ENCODE measurements at places on chromosomes 2 and 18.

DNA sequence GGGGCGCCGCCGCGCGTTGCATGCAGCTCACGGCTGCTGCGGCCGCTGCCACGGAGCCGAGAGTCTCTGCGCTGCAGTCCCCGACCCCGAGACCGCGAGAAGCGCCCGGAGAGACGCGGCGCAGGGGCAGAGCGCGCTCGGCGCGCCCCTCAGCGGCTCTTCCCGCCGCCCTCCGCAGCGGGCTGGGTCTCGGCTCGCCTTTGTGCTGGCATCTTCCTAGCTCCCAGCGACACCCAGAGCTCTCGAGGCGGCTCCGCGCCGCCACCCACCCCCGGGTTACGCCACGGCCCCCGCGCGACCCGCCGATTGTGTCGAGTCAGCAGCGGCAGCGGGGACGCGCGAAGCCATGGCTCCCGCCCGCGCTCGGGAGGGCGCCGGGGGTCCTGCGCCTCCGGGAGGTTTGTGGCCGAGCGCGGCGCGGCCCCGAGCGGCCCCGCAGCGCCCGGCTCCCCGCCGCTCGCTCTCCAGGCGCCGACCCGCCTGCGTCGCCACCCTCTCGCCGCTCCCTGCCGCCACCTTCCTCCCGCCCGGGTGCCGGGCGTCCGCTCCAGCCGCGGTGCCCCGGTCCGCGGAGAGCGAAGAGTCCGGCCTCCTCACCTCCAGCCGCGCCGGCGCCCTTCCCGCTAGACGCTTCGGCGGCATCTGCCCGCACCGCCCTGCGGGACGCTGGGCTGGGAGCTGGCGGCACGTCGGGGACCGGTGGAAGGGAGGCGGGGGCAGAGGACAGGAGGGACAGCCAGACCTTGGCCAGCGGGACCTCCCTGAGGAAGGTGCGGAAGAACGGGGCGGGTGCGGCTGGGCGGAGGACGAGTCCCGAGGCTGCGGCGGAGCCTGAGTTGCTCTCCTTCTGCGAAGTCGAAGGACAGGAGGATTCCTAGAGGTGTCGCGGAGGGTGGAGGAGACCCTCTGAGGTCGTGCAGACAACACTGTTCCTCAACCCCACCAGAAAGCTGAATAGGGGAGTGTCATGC, 46.3 kb upstream of the CCDC150 start:
- no peak for DNase-seq

DNA sequence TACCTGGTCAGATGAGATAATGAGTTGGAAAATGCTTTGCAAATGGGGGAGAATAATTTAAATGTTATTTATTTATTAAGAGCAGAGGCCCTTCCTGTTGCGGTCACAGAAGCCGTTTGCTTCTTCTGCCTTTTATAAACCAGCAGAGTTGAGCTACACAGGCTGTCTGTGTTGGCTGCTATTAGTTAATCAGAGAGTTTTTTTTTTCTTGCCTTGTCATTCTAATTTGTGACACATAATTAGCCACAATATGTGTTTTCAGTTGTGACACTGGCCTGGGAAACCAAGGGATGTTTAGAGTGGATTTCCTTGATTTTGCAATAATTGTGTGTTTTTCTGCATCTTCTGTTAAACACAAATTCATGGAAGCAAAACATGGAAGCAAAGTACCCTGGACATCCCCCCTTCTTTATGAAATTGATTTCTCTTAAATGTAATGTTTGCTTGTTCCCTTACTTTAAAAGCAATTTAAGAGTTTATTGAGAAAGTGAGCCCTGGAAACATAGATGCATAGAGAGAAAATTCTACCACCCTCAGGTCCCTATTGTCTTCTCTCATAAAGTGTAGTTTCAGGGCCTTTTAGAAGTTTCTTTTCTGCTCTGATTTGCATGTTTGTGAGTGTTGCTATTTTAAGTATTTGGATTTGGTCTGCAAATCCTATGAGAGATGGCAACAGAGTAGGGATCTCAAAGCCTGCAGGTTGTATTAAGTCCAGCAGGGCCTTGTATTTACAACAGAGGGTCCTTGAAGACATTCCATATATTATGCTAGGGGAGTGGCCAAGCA, 22.8 kb upstream of the IL37 start:
- DNase-seq, result no peak

DNA sequence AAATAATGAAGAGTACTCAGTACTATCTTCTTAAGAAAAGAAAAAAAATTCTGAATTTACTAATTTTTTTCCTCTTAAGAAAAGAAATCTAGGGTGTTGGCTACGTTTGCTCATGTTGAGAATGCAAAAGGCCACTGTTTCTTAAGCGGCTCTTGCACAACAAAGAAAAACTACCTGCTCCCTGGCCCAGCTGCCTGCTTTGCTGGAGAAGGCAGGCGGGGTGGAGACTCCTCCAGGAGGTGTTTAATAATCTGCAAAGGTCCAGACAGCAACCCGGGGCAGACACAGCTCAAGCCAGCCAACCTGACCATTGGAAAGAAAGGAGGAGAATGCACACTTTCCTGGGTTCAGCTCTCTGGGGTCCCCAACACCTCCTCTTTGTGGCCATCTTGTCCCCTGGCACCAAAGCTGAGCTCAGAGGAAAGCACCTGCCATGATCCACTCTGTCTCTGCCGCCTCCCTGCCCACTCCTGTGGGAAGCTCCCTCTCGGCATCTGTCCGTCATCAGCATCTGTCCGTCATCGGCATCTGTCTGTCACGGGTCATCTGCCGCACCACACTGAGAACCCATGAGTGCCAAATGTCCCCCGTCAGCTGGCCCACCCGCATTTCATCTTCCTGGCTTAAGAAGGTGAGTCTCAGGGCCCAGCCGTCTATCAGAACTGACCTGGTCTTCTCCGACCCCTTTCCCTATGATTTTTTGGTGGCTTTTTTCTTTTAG, 11.9 kb downstream of the ZNF516 start:
- no peak for DNase-seq

DNA sequence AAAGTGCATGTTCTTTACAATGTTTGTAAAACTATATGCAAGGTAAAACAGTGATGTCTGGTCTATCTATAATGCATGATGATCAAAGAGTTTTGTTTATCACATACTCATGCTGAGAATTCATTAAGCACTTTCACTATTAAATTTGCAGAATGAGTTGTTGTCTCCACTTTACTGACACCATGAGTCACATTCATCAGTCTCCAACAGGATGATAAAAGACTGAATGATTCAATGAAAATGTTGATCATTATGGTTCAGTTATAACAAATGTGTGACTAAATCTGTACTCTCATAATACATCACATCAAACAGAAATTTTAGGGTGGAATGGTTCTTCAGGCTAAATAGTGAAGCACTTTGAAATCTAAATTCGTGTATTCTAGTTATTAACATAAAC, 129.0 kb downstream of the ERBB4 start:
- DNase-seq, result no peak

DNA sequence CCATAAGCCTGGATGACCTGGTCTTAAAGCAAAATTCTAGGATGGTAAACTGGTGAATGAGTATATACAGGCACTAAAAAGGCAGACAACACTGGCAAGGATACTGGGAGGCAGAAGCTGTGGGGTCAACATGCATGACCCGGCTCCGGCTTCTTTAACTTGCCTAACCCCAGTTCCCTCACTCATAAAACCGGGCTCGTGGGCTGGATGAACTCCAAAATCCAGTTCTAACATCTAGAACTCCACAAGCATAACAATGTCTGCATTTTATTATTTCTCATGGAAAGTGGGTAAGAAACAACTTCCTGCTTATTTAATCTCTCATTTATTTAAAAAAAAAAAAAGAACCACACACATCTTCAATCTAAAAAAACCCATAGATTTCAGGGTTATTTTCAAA, 57.3 kb downstream of the FARSB start:
- no peak for DNase-seq

All from stimulated activated CD4-positive, alpha-beta T cell treated with anti-CD3 and anti-CD28 coated beads, TNF-alpha, amount 100 ng/mL, for 4 hours (primary cell).